Coronary artery (tissue), 2 donors: ENCODE measurements at places on chromosomes 6 and 20.
A peak's percentile ranks its signal among the peaks of the same experiment; 100 is the strongest.

GRCh38 chr6:9504191-9504590, 910.7 kb downstream of the TFAP2A start:
- no peak for DNase-seq

GRCh38 chr6:39218868-39219567, 10.3 kb downstream of the KCNK5 start:
- DNase-seq, result no peak

GRCh38 chr6:12291839-12292604, 1.9 kb downstream of the EDN1 start:
- DNase-seq, result no peak

GRCh38 chr6:158852312-158853071, 33.3 kb upstream of the EZR start:
- no peak for DNase-seq

DNA sequence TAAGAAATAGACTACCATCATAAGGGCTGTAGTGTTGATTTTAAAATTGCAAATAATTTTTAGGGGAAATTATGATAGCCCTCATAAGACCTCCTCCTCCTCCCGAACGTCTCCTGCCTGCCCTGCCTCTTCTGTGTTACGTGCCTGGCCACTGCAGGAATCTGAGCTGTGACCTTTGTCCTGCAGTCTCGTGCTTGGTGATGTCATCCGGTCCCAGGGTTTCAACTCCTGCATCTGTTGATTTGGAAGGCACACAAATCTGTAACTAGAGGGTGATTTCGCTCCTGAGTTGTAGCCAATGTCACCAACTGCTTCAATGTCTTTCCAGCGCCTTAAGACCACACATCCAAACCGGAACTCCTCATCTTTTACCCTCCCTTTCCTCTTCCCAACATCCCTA, 163.2 kb downstream of the AIG1 start:
- no peak for DNase-seq

DNA sequence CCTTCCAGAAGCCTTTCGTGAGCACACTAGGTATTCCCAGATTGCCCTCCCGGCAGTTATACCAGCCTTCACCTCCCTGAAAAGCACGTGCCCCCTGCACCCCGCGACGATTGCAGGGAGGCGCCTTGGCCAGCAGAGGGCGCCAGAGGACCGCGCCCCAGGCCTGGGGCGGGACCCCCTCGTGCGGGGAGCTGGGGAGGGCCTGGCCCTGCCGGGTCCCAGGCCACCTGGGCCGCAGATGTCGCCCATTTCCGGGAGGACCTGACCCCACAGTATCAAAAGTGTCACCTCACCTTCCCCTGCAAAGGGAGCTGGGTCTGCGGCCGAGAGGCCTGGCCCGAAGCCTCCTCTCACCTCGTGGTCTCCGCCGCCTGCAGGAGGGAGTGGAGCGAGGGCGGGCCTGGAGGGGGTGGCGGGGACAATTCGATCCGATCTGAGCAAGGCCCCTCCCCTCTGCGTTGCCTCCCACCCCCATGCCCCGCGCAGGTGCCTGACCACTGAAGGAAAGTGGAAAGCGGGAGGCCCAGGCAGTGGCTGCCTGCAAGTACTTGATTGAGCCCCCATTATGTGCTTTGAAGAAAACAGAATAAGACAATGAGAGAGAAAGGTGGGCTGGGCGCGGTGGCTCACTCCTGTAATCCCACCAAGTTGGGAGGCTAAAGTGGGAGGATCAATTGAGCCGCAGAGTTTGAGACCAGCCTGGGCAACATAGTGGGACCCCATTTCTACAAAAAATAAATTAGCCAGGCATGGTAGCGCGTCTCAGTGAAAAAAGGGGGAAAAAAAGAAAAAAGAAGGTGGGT, 3.5 kb upstream of the SNAI1 start:
- no peak for DNase-seq

GRCh38 chr6:1399085-1399780, 9.9 kb downstream of the FOXF2 start:
- no peak for DNase-seq

DNA sequence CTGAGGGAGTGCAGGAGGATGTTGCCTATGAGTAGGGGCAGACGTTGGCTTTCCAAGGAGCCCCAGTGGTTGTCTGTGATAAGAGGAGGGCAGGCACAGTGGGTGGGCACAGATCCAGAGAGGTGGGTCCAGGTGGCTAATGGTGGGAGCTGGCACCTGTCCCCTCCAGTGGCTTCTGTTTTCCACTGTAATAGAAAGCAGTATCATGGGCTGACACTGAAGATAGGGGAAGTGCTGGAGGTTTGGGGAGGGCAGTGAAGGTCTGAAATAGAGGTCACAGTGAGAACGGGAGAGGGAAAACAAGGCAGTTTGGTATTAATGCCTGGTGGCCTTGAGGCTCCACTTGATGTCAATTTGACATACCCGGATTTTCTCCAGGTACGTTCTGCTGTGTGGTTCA, 10.5 kb upstream of the TXNDC5 start:
- DNase-seq, result no peak

GRCh38 chr6:145929037-145929633, 35.0 kb downstream of the SHPRH start:
- DNase-seq, result no peak

DNA sequence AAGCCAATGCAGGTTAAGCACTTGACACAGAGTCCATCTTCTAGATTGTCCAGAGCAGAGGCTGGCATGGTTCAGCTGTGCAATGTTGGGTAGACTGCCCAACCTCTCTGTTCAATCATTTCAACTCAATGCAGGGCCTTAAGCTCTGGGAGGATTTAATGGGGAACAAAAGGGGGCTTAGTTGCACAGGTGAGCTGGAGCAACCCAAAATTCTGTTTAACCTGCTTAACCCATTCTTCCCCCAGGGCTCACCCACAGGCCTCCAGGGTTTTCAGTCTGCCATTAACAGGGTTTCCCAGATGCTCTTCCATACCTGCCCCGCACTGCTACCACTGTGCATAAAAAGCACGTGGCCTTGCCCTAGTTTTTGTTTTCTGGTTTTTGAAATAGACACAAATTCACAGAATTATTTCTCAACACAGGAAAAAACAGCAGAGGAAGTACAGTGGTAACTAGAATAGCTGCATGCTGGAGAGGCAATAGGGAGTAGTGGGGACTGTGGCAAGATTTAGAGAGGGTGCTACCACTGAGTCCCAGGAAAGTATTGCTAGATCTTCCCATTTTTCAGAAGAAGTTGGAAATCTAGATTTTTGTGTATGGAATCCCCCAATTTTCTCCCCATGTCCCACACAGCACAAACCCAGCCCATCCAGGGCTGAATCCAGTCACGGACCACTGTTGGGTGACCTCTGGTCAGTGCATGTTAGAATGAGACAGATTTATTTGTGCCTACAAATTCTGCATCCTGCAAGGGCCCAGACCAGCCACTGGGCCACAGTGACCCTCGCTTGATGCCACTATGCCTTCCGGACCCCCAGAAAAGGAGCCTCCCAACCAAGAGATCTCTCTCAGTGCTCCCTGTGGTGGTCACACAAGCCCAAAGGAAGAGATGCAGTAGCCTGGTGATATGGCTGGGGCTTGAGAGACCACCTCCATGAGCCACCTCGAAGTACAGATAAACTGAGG, 4.6 kb downstream of the PTGIS start:
- DNase-seq, result peak; percentile 47

GRCh38 chr20:24411003-24411833, 58.2 kb upstream of the SYNDIG1 start:
- DNase-seq, result no peak

- no peak for DNase-seq
Observed at GRCh38 chr20:41089555-41089954, 47.8 kb upstream of the PLCG1 start.

GRCh38 chr20:3452690-3453089, 18.1 kb upstream of the ATRN start:
- DNase-seq, result no peak

DNA sequence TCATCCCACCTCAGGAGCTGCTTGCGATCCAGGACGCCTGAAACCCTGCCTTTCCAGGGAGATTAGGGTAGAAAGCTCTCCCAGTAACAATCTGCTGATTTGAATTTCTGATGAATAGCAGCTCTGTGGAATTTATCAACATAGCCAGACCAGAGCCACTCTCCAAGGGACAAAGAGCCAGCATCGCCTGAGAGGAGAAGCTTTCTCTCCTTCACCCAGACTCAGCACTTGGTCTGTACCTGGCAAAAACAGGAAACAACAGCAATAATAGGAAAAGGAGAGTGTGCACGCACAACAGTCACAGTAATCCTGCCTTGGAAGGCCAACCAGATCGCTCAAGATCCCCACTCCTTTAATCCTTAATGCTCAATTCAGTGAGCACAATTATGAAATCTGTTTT, 22.3 kb upstream of the ROS1 start:
- DNase-seq, result no peak

DNA sequence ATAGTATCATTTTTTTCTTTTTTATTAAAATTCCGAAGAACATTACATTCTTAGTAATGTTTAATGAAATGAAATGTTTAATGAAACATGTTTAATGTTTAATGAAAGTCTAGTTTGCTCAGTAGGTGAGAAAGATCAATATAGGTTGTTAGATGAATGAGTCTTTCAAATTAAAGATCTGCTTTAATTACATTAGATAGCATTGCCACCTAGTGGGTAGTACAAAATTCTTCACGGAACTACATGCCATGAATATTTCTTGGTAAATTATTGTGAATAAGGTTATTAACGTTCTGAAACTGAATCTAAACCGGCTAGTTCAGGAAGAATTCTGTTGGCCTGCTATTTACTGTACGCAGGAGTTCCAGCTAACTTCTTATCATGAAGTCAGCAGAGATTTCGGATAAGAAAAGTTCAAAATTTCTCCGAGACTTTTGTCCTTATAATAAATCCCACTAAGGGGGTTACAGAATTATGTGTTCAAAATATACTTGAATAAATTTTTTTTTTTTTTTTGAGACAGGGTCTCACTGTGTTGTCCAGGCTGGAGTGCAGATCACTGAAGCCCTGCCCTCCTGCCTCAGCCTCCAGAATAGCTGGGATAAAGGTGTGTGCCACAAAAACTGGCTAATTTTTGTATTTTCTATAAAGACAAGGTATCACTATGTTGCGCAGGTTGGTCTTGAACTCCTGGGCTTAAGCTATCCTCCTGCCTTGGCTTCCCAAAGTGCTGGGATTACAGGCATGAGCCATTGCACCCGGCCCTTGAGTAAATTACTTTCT, 7.9 kb upstream of the GMNN start:
- DNase-seq, result no peak

DNA sequence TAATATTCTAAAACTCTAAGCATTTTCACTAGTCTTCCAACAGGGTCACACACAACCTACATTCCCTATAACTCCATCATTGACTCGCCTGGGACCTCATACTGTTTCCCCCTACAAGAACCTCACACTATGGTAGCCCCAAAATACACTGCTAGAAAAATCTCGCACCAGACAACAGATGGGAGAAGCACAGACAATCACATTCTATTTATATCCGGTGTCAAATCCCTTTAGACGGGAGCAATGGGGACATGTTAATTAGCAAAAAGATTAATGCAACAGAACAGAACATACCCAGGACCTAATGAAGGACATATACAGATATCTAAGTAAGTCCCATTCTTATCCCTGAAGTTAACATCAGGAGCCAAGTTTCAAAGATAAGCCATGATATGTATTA, 33.6 kb downstream of the TMX4 start:
- DNase-seq, result no peak

DNA sequence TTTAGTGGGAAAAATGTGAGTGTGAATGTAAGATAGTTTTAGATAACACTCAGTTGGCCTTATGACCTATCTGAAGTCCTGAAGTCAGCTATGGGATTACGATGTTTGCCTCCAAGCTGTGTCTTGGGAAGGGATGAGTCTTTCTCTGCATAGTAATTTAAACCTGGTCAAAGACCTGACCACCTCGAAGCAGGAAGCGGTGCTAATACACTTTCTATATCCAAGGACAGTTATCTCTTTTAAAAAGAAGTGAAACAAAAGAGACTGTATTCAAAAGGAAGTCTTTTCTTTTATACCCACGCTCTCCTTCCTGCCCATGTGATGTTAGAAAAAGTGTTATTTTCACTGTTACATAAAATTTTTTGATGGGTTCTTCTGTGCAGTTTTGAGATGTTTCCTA, 94.9 kb downstream of the JARID2 start:
- DNase-seq, result no peak

GRCh38 chr6:79554305-79554704, 17.1 kb upstream of the LCA5 start:
- DNase-seq, result no peak

GRCh38 chr20:25040438-25040831, 17.5 kb downstream of the ACSS1 start:
- DNase-seq, result no peak

DNA sequence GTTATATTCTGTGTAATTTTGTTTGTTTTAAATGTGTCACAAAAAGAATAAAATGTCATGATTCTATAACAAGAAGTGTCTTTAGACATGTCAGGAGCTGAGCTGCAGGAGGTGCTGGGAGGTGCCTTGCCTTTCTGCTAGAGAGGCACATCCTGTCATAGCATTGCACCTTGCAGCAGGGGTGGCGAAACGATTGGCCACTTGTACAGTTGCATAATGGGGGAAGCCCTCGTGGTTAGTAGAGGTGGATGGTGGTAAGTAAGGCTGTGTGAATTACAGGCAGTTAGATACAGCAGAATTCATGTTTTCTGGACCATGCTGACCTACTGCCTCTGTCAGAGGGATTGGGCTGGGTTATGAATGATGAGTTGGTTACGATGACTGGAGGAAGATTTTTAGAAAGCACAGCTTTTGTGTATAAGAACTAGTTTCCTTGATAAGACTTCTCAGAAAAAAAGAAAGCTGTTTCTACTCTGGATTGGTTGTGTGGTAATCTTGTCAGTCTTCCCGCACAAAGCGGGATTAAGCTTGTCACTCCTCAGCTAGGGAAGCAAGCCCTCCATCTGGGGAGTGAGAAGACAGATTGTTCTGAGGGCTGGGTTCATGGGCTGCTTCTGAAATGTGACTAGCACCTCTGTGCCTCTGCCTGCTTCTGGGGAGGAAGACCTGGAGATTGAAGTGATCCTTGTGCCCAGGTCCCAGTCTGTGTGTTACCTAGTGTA, 74.9 kb downstream of the FOXO3 start:
- DNase-seq, result no peak

DNA sequence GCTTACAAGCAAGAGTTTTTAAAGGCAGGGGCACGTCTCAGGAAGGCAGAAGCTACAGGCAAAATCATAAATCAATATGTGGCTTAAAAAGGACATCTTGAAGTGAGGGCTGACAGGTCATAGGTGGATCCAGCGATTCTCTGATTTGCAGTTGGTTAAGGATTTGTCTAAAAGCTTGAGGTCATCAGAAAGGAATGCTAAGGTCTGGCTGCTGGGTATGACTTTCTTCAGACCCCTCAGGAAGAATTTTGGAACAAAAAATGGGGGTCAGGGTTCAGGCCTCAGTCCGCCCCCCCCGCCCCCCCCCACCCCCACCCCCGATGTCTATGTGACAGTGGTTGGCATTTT, 261.9 kb downstream of the CDH4 start:
- no peak for DNase-seq

GRCh38 chr20:2753461-2754040, 46.9 kb downstream of the CPXM1 start:
- DNase-seq, result no peak

- no peak for DNase-seq
Observed at GRCh38 chr20:34495916-34496315, 20.3 kb upstream of the DYNLRB1 start.
